CD4-positive, alpha-beta T cell treated with Interleukin-4 for 1 hour (primary cell): ENCODE measurements at places on chromosomes 1 and 21.

DNA sequence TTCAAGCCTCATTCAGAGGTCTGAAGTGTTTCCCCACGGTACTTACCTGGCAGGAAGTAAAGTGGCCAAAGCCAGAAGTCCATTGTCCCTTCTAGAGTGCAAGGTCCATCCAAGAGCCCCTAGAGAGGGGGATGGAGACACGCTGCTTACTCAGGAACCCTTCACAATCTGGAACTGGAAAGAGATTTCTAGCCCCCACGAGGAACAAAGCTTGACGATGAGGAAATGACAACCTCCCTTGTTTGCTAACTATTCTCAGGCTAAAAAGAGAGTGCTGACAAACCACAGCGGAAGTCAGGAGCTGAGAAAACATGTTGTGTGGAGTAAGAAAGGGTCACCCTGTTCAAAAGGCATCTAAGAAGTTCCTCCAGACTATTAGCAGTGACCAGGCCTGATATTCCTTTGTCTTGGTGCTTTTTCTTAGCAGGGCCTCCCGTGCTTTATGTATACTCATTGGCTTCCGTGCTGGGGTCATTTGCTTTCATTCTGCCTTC lies at the start of gene FCMR:
FCMR (minus strand) TSS at position 170 of the 494 bp plus-strand sequence; CDS start at position 83, 87 bp downstream.
- peak; percentile 75 for DNase-seq

- no peak for DNase-seq
Observed at GRCh38 chr21:42653231-42654061, at the start of gene PDE9A. Gene PDE9A, plus strand, starts transcription at chr21:42653621. Its CDS starts 194 bp downstream, at chr21:42653815.

- DNase-seq, result no peak
Observed at GRCh38 chr1:163826500-163826899, 504.7 kb downstream of the NUF2 start.

- peak; percentile 53 for DNase-seq
Observed at GRCh38 chr1:3775490-3776230, 3.1 kb downstream of the SMIM1 start.

- DNase-seq, result no peak
Observed at GRCh38 chr1:79161077-79161476, 154.5 kb upstream of the ADGRL4 start.

- DNase-seq, result no peak
Observed at GRCh38 chr1:43373066-43373940, 5.5 kb upstream of the ELOVL1 start.
